ENCODE measurements at places on chromosomes 12 and 14.

DNA sequence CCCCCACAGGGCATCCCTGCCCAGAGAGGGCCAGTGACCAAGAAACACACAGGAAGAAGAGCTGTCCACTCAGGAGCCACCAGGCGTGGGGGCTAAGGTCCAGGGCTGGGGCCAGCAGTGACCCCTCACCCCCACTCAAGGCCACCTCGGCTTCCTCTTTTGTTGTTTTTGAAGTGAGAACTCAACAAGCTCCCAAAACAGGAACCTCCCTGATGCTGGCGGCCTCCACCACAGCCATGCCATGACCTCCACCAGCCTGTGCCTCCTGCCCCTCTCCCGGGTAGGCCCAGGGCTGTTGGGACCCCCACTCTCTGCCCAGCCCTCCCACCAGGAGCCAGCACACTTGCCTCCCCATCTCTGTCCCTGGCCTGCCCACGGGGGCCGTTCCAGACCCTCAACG lies 7.8 kb downstream of the AKT1 start:
- DNase-seq = no peak

DNA sequence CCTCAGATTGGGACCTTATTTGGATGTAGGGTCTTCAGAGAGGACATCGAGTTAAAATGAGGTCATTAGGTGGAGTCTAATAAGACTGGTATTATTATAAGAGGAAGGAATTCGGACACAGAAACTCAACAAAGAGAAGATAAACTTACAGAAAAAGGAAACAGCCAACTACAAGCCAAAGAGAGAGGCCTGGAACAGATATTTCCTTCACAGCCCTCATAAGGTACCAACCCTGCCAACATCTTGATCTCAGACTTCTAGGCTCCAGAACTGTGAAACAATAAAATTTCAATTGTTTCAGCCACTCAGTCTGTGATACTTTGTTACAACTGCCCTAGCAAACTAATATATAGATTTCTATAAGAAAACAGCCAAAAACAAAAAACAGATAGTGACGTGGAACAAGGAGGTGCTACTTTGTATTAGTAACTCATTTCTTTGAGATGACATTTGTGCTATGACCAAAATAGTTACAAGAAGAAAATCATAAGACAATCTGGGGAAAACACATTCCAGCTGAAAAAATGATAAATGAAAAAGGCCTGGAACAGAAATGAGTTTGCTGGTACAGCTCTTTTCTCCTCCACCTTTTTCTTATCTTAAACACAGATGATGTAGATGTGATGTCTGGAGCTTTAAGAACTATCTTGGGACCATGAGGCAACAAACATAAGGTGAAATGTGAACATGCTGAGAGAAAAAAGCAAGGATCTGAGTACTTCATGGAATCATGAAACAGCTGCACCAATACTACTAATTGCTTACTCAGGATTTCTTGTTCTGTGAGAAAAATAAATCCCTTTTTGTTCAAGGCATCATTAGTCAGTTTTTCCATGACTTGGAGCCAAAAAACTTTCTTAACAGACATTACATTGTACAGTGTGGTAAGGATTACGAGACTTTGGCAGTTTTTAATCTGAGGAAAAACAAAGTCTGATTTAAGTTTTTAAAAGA lies 243.2 kb downstream of the ANO6 start:
- no peak for DNase-seq

- no peak for DNase-seq
Observed at GRCh38 chr14:51457843-51458562, 193.7 kb upstream of the FRMD6 start.

- DNase-seq = no peak
Observed at GRCh38 chr14:59176765-59177164, 11.7 kb upstream of the DAAM1 start.

GRCh38 chr12:15688202-15688736 lies 100.9 kb downstream of the EPS8 start:
- DNase-seq = peak; percentile 29

GRCh38 chr14:72024043-72024407 lies 91.8 kb downstream of the RGS6 start:
- DNase-seq = no peak

DNA sequence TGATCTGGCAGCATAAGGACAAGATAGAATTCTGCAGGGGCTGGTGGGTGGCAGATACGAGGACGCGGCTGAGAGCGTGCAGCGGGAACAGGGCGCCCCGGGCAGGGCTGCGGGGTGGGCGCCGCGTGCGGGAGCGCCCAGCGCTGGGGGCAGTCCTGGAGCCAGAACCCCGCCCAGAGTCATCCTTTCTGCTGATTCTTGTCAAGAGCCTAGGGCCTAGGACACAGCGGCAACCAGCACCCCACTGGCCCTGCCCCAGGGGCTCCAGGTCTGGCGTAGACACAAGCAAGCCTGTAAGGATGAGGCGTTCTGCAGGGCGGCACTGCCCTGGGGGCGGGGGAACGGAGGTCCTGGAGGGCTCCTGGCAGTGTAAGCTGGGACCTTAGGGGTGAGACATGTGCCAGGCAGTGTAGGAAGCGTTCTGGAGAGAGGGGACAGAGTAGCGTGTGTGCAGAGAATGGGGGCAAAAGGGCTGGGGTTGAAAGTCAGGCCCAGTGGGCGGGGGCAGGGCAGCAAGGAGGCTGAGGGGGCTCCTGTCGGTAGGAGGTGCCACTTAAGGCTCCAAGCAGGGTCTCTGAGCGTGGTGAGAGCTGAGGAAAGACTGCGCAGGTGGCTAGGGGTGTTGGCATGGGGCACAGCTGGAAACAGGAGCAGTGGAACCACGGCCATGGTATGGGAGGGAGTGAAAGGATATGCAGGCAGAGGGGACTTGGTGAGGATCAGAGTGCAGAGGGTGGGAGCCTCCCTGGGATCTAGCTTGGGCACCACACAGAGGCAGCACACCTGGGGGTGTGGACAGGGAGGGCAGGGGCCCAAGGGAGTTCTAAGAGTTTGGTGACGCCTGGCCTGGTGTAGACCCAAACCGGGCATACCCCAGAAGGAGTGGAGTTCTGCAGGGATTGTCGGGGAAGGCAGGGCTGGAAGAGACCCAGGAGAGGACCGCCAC lies 845 bp upstream of the AHNAK2 start:
- no peak for DNase-seq

- no peak for DNase-seq
Observed at GRCh38 chr14:64220056-64220455, 74.1 kb downstream of the ESR2 start.

DNA sequence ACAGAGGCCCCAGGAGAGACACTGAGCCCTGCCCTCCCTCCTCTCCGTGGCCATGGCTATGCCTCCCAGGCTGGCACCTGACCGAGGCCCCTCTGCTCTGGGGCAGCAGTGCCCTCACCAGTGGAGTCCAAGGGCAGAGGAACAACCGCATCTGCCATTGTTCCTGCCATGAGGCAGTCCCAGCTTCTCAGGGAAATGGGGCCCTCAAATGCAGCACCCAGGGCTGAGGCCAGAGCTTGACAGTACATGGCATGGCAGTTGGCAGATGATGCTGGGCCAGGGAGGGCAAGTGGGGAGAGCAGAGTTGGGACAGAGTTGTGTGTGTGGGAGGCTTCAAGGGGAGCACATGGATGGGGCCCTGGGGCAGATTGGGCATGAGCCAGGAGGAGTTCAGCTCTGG lies 21.1 kb upstream of the KRT77 start:
- DNase-seq = no peak

DNA sequence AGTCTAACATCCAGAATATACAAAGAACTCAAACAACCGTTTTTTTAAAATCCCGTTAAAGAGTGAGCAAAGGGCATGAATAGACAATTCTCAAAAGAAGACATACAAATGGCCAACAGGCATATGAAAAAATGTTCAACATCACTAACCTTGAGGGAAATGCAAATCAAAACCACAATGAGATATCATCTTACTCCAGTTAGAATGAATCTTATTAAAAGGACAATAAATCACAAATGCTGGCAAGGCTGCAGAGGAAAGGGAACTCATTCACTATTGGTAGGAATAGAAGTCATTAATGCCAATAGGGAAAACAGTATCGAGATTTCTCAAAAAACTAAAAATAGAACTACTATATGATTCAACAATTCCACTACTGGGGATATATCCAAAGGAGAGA lies 520.1 kb downstream of the RMST start:
- DNase-seq = no peak

- no peak for DNase-seq
Observed at GRCh38 chr14:61495809-61496208, 174.4 kb downstream of the PRKCH start.

- no peak for DNase-seq
Observed at GRCh38 chr14:64221391-64222003, 72.7 kb downstream of the ESR2 start.

- no peak for DNase-seq
Observed at GRCh38 chr12:109871668-109872314, 8.6 kb downstream of the GLTP start.
